NCI-H748 treated with DMSO at 0.1 percent for 48 hours (cell line): ENCODE measurements at places on chromosomes 16 and 17.

GRCh38 chr17:80008383-80008840, 27.3 kb downstream of the TBC1D16 start:
- DNase-seq: no peak

DNA sequence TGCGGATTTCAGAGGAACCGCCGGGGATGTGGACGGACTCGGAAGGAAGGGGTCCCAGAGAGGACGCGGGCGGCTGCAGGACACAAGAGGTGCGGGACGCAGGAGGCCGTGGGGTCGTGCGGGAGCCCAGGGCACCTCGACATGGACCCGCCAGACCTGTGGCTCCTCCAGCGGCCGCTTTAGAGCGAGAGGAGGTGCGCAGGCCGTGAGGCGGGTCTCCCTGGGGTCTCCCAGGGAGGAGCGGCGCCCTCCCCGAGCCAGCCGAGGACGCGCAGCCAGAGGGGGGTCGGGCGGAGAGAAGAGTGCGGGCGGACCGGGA, 6.8 kb upstream of the FLYWCH1 start:
- DNase-seq: no peak

DNA sequence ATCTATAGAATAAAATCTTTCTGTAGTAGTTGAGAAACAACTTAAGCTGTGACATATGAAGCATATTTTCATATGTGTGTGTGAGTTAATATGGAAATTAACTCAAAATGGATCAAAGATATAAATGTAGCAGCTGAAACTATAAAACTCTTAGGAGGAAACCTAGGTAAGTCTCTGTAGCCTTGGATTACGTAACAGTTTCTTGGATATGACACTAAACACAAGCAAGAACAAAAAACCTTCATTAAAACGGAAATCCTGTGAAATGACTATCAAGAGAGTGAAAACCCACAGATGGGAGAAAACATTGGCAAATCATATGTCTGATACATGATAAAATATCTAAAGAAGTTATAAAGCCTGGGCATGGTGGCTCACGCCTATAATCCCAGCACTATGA, 104.4 kb downstream of the VPS53 start:
- DNase-seq: no peak

GRCh38 chr16:27595475-27595874, 45.5 kb downstream of the KATNIP start:
- DNase-seq: no peak

DNA sequence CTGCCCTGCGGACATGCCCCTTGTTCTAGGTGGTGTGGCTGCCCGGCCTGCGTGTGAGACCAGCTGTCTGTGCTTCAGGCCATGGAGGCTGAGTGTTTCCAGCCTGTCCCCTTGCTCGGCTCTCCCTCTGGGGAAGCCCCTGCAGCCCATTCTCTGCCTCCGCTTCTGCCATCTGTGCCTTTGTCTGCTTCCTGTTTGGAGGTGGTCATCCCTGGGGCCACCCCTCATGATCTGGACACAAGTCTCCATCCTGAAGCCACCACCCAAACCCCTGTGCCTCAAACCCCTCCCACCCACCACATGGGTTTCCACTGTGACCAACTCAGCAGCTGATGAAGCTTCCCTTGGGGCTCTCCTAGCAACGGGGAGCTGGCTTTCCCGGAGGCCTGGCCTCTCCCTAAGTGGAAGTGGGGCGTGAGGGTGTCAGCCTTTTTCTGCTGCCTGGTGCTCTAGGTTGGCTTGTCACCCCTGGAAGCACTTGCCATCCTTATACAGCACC, 184.9 kb downstream of the SEC14L1 start:
- DNase-seq: no peak

- DNase-seq: no peak
Observed at GRCh38 chr16:2142942-2143877, 5.2 kb upstream of the RAB26 start.

DNA sequence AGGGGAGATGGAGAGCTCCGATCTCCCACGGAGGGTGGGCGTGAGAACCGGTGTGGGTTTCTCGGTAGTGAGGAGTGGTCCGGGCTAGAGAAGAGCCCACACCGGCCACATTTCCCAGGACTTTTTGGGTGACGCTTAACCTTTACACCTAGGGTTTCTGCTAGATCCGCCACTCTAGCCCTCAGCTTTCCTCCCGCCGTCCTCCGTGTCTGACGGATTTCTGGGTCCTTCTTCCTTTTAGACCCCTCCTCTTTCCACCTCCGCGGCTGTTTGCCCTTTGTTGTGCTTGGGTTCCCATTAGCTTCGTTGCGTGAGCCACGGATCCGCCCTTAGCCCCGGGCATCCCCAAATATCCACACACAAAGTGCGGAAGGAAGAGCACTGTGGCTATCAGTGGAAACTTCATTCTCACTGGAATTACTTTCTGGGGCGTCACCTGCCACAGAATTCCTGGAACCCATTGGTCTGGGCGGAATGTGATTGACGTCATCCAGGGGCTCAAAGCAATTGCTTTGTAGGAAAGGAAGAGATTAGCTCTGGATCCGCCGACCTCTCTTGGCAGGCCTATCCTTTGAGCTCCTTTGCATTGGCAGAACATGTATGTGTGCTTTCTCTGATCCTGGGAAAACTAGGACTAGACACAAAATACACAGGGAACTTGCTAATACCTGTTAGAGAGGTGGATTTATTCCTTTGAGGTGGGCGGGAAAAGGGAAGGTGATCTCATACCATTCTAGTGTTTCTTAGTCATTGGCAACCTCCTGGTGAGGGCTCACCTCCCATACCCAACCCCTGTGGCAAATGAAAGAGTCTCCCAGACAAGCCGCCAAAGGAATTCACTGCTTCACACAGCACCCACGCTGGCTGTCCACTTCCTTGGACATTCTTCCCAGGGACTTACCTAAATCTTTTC, 654 bp downstream of the TNFAIP1 start:
- peak; percentile 56 for DNase-seq

GRCh38 chr16:47943235-47943634, 212.6 kb downstream of the ABCC12 start:
- no peak for DNase-seq

- peak; percentile 67 for DNase-seq
Observed at GRCh38 chr17:63699638-63700527, at the start of gene LIMD2. Gene LIMD2 (minus strand): TSS chr17:63700125. CDS start chr17:63699298, 827 bp downstream.

DNA sequence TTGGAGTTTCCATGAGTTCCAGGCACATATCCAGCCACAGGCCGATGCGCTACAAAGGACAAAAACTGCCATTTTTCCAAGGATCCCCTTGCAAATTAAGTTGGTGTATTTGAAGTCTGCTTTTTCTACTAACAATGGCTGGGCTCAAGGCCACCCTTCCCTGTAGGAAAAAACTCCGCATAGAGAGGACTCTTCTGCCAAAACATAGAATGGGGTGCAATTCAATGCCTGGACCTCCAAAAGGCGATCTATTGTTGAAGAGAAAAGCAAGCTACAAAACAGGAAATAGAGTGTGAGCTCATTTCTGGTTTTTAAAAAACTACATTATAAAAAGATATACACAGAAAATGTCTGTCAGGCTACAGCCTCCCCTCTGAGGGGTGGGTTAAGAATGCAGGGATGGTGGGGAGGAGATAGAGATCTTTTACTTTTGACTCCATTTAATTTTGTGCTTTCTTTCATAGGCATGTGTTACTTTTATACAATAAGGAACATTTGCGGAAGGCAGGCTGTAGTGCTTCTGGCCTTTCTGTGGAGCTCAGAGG, 22.9 kb upstream of the PRSS54 start:
- no peak for DNase-seq

GRCh38 chr17:81815646-81815986, 11.7 kb downstream of the GCGR start:
- no peak for DNase-seq

GRCh38 chr16:56789360-56789759, 59.4 kb downstream of the NUP93 start:
- no peak for DNase-seq

- peak; percentile 20 for DNase-seq
Observed at GRCh38 chr17:78883533-78884131, 19.4 kb downstream of the CEP295NL start.

DNA sequence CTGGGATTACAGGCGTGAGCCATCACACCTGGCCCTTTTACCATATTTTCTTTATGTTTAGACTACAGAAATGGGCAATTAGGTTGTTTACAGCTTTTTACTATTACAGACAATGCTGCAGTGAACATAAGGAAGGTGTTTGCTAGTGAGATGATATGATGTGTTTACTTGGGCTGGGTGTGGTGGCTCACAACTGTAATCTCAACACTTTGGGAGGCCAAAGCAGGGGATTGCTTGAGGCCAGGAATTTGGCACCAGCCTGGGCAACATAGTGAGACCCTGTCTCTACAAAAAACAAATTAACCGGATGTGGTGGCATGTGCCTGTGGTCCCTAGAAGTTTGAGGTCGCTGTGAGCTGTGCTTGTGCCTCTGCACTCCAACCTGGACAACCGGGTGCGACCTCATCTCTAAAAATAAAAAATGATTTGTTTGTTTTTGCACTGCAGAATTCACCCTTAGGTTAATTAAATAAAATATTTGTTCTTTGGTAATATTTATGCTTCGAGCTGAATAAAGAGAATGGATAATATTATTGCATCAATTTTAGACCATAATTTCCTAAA, 15.0 kb downstream of the PAFAH1B1 start:
- DNase-seq: no peak

DNA sequence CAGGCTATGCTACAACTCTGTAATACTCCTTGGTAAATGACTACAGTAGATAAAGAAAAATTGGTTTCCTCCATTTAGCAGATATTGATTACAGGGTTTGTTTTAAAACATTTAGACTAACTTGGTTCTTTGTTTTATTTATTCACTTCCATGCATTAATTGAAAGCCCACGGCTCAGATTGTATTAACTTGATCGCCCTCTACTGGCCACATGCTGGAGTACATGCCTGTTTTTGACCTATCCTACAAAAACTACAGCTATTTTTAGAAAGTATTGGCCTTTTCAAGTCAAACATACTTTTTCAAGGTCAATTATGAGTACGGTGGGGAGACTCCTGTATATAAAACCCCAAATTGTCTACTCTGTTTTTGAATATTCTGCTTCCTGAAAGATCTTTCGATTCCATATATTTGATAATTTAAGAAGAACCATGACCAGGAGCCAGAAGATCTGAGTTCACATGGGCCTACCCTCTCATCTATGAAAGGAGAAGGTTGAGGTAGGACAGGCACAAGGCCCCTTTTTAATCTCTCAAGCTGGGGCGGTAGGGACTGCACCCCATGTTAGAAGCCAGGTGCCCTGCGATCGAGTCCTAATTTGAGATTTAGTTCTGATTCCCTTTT, 51.8 kb downstream of the CA10 start:
- peak; percentile 23 for DNase-seq

- no peak for DNase-seq
Observed at GRCh38 chr17:5819396-5819795, 235.1 kb upstream of the NLRP1 start.

GRCh38 chr17:54971147-54971546, 2.6 kb downstream of the STXBP4 start:
- DNase-seq: no peak

GRCh38 chr17:78072961-78073360, 55.6 kb downstream of the TMC6 start:
- DNase-seq: no peak

DNA sequence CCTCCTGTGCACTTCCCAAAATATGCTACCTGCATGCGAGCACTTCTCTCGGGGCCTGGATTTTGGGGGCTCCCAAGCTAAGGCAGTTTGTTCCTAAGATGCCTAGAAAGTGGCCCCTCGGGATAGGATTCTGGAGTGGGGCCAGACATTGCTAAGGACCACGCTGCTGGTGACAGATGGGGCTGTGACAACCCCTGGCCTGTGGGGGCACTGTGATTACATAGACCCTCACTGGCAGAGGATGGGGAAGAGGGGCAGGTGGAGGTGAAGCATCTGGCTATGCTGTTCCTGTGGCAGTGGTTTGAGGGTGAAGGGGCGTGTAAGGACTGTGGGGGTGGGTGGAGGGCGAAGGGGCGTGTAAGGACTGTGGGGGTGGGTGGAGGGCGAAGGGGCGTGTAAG, 128.4 kb downstream of the ENGASE start:
- DNase-seq: no peak

- peak; percentile 63 for DNase-seq
Observed at GRCh38 chr16:82031116-82032084, 3.7 kb upstream of the HSD17B2 start.

DNA sequence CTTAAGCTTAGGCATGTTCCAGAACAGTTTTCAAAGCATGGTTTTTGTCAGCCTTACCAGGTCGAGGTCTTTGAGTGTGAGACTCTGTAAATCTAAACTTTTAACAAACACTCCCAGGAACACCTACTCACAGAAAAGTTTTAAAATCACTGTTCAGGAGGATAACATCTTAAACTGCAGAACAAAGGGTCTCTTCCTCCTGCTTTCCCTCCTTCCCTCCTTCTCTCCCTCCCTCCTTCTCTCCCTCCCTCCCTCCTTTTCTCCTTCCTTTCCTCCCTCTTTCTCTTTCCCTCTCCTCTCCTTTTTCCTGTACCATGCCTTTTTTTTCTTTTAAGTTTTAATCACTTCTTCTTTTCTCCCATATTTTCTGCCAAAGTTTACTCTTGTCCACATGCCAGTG, 153.5 kb upstream of the MAF start:
- DNase-seq: no peak

GRCh38 chr17:358491-359151, 6.0 kb upstream of the RPH3AL start:
- DNase-seq: no peak

DNA sequence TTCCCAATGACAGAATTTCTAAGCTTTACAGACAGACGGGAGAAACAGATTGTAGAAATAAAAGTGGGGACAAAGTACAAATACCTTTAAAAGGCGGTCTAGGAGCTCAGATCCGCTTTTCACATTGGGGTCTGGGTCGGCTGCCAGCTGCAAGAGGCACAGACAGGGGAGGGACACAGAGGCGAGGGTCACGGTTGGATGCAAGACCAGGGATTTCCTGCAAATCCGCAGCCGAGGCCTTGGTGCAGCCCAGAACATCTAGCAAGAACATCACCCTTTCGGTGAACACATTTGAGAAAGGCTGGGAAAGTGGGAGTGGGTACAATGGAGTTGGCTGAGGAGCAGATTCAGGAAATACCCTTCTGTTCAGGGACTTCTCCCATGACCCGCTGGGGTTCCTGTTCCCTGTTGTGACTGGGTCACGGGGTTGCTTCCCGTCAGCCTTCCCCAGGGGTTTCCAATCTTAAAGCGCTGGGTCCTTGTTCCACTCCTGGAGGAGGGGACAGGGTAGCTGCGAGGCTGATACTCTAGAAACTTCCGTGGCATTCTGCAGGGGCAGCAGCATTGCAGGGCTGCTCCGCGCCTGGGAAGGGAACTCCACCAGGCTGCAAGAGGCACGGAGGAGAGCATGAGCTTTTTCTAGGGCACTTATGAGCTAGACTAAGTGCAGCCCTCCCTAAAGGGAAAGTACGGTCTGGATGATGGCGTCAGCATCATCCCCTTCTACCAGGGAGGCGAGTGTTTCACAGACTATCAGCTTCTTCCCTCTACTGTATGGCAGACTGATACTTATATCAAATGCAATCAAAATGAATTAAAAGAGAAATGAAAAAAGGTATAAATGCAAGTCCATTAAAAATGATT, 16.0 kb downstream of the VAC14 start:
- no peak for DNase-seq
